ENCODE measurements at places on chromosomes 5 and 9. TPM values are rescaled to one million over a fixed set of nuclear protein-coding genes. Genes with fewer than 3 reads are reported as not detected.

Gene ANXA1
- 171 TPM for total RNA-seq

Gene NIPBL
- total RNA-seq: 19.4 TPM

Gene CARTPT
- not detected for total RNA-seq

Gene HAND1
- total RNA-seq: not detected

Gene DOK3
- total RNA-seq: 21.7 TPM

Gene OSMR
- total RNA-seq: 15.6 TPM

Gene DNAJB5
- 71.7 TPM for total RNA-seq

Gene CREBRF
- 18.9 TPM for total RNA-seq

Gene PCDHA1
- total RNA-seq: 0.10 TPM

Gene PTGER4
- 59.5 TPM for total RNA-seq

Gene DAB2
- total RNA-seq: 55.3 TPM

Gene C8G
- total RNA-seq: not detected

Gene KIF27
- total RNA-seq: 1.4 TPM

Gene ADAMTS12
- total RNA-seq: 22.0 TPM

Gene CATSPER3
- not detected for total RNA-seq

Gene BTNL3
- 0.21 TPM for total RNA-seq

Gene IQGAP2
- total RNA-seq: not detected

Gene SHISAL2B
- not detected for total RNA-seq

Gene UBE2QL1
- not detected for total RNA-seq

Gene PCDH12
- not detected for total RNA-seq

All from myocyte (in vitro differentiated cells).